Activated T-helper 1 cell treated with anti-CD3 and anti-CD28 coated beads, Interleukin-12 subunit alpha, Interleukin-12 subunit beta, Interleukin-2, Interleukin-4 antibody, amounts not matched to agents 30 ng/mL and 10 ng/mL and 1 ng/mL, durations not matched to agents 14 hours and 24 hours and 36 hours (primary cell): ENCODE measurements at places on chromosomes 11 and 22. TPM values are rescaled to one million over a fixed set of nuclear protein-coding genes. Genes with fewer than 3 reads are reported as not detected.

GRCh38 chr11:23318670-23319069 is 458.4 kb upstream of the CCDC179 start:
- no peak for DNase-seq

GRCh38 chr11:107131756-107132155 is 113.5 kb upstream of the GUCY1A2 start:
- no peak for DNase-seq

GRCh38 chr22:32389685-32390084 is 22.4 kb downstream of the RTCB start:
- no peak for DNase-seq

DNA sequence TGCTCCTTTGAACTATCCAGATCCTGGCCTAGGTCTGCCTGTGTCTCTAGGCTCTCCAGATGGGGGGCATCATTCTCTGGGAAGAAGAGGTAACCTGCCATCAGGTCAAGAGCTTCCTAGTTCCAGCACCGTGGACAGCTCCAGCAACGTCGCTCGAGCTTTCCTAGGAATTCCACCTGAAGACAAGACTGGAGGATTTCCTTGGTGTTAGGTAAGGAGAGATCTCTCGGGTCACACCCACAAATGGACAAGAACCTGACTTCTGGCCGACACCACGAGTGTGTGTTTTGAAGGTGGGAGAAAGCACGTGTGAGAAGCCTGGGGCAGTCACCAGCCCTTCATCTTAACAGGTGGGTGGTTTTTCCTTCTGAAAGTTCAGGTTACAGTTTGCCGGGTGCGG is 1.2 kb downstream of the PRG3 start:
- no peak for DNase-seq

- DNase-seq: no peak
These were observed 87.0 kb downstream of the MORC2 start for GRCh38 chr22:30881361-30882183.

DNA sequence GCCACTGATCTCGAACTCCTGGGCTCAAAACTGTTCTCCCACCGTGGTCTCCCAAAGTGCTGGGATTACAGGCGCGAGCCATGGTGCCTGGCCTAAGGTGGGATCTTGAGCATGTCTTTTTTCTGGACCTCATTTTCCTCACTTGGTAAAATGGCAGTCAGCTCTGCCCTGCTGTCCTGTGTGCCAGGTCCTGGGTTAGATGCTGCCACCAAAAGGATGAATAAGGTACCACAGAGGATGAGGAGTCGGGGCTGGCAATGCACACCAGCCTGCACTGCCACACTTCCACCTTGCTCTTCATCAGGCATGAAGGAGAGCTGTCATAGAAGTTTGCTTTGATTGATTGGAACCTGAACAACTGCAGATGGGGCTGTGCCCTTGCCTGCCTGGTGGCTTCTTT is 32.3 kb downstream of the ACO2 start:
- DNase-seq: no peak

DNA sequence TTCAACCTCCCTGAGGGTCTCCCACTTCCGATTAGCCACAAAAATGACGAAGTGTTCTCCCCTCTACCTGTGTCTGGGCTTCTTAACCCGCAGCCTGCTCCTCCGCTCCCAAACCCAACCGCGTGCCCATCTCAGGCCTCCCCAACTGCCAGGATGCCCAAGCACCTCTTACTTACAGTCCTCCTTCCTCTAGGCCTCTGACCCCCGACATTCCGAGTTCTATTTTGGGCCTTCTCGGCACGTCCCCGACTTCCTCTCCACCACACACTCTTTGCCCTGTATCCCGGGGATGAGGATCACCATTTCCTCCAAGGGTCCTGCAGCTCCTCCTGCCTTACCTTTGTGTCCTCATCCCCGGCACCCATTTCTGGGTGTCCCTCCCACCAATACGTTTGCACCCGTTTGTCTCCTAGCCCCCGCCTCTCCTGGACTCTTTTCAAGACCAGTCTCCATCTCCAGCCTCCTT is 388 bp upstream of the MUS81 start:
- no peak for DNase-seq

GRCh38 chr11:93870616-93871015 is 20.2 kb upstream of the VSTM5 start:
- no peak for DNase-seq

- DNase-seq: no peak
These were observed 41.6 kb upstream of the UCP3 start for GRCh38 chr11:74050465-74050864.

- no peak for DNase-seq
These were observed 133.9 kb downstream of the WNT7B start for GRCh38 chr22:45843031-45843430.

DNA sequence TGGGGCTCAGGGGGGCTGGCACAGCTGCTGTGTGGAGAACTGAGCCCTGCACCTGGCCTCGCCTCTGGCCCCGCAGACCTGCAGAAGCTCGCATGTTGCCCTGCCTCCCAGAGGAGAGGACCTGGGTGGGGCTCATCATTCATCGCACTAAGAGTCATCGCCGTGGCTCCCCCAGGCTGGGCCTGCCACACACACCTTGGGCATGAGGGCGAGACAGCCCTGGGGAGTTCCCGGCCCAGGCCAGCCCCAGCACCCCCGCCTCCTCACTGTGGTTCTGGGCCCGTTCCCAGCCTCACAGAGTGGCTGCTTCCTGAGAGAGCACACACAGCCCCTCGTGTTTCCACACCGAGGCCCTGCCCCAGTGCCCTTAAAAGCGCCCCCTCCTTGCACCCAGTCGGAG is 694.6 kb downstream of the TBC1D22A start:
- DNase-seq: no peak

- DNase-seq: no peak
These were observed 62.4 kb upstream of the CD5 start for GRCh38 chr11:61039916-61040315.

DNA sequence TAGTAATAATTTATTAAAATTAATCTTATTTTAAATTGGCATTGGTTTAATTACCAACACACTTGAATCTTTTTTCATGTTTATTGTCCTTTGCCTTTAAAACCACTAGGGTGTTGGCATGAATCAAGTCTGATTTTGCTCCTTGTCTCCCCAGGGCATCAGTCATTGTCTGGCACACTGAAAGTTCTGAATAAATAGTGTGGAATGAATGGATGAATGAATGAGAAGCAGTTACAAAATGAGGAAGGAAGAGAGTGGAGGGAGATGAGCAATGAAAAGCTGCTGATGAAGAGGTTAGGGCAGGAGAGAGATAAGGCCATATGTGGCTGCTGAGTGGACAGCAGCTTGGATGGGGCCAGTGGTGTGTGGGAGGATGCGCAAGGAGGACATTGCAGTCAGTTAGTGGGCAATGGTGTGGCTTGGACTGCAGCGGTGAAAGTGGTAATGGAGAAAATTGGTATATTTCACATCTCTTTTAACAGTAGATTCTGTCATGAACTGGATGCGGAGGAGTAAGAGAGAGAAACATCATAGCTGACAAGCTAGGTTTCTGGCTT is 132.0 kb downstream of the SPON1 start:
- DNase-seq: no peak

DNA sequence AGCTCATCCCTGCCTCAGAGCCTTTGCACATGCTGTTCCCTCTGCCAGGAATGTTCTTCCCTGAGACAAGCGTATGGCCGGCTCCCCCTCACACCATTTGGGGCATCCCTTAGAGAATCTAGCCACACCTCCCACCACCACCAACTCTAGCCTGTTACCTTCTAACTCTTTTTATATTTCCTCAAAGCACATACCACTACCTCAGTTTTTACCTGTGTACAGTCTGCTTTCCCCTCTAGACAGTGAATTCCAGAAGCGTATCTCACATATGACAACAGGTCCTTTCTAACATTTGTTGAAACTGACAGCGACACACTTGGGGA is 75.1 kb upstream of the ARFGAP3 start:
- no peak for DNase-seq

DNA sequence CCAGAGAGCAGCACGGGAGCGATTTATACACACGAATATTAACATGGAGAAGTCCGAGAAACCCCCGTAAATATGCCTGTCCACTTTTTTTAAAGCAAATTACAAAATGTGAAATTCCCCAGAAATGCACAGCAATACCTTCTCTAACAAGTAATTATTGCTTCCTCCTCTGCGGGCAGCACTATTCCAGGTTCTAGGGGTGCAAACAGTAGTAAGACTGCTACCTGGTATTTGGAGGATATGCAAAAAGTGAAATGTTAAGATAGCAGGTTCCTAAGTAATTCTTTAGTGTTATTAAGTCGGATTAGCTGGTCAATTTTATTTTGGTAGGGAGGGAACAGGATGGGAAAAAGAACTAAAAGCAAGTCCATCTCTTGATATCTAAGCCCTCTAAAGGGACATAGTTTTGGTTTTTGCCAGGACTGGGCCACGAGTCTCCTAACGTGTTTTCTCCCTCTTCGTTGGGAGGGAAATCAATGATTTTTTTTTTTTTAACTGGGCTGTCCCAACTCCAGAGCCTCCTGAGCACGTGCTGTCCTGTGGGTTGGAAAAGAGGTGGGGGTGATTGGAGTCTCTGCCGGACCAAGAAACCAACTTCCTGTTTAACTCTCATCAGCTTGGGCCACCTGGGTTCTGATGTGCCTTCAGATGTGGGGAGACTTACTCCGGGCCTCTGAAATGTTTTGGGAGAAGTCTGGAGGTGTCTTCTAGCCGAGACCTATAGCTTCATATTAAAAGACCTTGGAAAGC is 1.7 kb upstream of the XBP1 start:
- no peak for DNase-seq

DNA sequence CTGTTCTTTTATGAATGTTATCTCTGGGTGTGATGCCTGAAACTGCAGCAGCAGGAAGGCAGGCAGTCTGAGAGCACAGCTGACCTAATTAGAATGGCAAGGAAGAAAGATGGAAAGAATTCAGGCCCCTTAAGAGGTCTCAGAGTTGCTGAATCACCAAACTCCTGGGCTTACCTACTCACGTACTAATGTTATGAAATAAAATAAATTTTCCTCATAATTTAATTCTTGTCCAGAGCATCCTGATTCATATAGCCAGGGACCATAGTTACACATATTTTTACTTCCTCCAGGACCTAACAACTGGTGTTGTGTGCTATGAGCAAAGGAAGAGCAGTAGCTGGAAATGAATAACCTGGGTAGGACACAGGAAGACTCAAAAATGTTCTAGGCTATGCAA is 41.9 kb downstream of the SNX19 start:
- no peak for DNase-seq

DNA sequence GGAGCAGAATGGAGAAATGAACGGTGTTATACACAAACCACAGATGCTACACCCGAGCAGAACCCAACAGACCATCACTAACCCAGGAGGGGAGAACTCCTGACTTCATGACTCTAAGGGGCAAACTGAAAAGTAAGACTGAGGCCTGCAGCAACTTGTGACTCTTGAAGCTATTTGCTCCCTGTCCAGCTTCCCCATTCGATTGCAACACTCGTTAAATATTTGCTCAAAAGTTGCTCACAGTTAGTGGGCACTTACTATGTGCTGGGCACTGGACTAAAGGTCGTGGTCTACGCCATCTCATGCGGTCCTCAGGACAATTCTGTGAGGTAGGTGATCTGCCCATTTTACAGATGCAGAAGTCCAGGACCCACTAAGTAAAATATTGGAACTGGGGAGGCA is 9.5 kb upstream of the ADA2 start:
- no peak for DNase-seq

DNA sequence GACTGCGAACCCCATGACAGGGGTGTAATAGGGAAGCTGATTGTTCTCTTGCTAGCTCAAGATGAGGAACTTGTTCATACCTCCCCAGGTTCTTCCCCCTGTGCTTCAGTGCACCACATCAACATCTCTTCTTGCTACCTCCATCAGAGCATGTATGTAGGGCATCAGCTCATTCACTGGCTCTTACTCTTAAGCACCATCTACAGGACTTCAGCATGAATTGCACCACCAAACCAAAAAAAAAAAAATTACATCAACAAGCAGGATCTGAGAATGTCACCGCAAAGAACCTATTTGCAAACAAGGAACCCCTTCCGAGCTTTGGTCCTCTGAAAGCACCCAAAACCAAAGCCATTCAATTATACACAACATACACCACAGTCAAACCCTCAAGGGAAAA is 2226.5 kb upstream of the RAG2 start:
- no peak for DNase-seq

DNA sequence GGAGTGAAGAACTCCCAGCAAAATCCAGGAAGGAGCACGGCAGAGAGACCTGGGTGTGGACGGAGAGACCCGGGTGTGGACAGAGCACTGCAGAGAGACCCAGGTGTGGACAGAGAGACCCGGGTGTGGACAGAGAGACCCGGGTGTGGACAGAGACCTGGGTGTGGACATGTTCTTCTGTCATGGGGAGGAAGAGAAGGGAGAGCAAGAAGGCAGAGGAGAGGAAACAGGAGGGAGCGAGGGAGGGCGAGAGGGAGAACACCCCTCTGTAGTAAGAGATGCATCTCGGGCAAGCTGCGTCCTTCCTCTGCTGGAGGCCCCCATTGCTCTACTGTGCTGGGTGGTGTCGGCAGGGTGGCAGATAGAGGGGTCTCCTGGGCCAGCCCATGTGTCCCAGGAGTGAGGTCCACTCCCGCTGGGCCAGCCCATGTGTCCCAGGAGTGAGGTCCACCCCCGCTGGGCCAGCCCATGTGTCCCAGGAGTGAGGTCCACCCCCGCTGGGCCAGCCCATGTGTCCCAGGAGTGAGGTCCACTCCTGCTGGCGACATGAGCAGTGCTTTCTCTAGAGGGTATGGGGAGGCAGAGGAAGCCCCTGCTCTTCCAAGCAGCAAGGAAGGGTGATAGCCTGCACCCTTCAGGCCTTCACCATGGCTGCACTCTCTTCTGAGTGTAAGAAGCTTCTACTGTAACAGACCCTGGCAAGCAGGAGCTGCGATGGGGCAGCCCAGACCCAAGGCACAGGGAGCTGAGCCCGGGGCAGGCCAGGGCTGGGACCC is 934.2 kb downstream of the BRD1 start:
- DNase-seq: no peak

- DNase-seq: no peak
These were observed 13.6 kb downstream of the FJX1 start for GRCh38 chr11:35631891-35632290.

- DNase-seq: no peak
These were observed 11.5 kb downstream of the ZBED4 start for GRCh38 chr22:49865156-49865555.

Gene POU2F3
- 0.36 TPM in 1 of 2 replicates, not detected in the other for total RNA-seq

Gene TMEM121B
- total RNA-seq: 0.20 and 0.23 TPM in 2 replicates

Gene REXO2
- 109 and 111 TPM in 2 replicates for total RNA-seq

Gene TRIM34
- 4.6 and 5.4 TPM in 2 replicates for total RNA-seq

Gene SCUBE2
- total RNA-seq: not detected in 2 replicates

Gene P2RY2
- not detected in 2 replicates for total RNA-seq

Gene LARGE2
- not detected in 2 replicates for total RNA-seq

Gene VPS37C
- 11.5 and 11.6 TPM in 2 replicates for total RNA-seq

Gene CCDC116
- 0.54 and 0.73 TPM in 2 replicates for total RNA-seq

Gene ASCC2
- total RNA-seq: 84.5 and 90.9 TPM in 2 replicates

Gene OR56A1
- not detected in 2 replicates for total RNA-seq

Gene NRGN
- total RNA-seq: 3.9 and 6.1 TPM in 2 replicates
